Kidney (tissue), 22 donors: ENCODE measurements at places on chromosomes 16 and 17. TPM values are rescaled to one million over a fixed set of nuclear protein-coding genes. Genes with fewer than 3 reads are reported as not detected.

Gene TNP2
- not detected for total RNA-seq

Gene CMTM1
- 4.6 TPM for total RNA-seq

Gene ACSM2A
- total RNA-seq = 59.3 TPM

DNA sequence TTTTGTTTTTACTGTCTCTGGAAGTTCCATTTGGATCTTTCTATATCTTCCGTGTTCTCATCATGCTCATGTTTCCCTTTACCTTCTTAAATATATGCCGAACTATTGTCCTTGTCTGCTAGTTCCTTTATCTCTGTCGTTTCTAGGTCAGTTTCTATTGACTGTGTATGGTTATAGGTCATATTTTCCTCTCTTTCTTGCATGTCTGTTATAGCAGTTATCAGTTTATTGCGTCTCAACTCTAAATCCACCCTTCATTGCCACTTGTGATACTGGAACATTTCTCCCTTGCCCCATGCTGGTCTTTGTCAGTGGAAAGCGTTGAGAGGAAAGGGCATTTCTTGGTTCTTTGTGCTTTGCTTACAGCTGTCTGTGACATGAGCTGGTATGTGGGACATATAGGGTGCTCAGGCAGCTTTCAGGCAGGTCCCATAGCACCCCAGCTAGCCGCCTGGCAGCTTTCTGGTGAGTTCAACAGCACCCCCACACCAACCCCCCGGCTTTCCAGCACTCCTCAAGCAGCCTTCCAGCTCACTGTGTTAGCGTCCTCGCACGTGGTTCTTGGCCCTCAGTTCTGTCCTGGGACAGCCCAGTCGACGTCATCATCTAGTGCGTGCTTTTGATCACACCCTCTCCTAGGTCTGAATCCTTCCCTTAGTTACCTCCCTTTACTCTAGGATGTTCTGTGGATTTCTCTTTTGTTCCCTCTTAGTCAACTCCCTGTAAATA lies 15.4 kb upstream of the DNASE1 start:
- no peak for DNase-seq

- no peak for DNase-seq
Measured at GRCh38 chr17:42321555-42321954, 33.3 kb downstream of the STAT5A start.

GRCh38 chr17:34663714-34664113 lies 84.3 kb downstream of the TMEM132E start:
- no peak for DNase-seq
